Stimulated activated CD4-positive, alpha-beta T cell treated with anti-CD3 and anti-CD28 coated beads, Interleukin-4, amount 100 ng/mL, for 1 hour (primary cell): ENCODE measurements at places on chromosomes 16 and 17.

DNA sequence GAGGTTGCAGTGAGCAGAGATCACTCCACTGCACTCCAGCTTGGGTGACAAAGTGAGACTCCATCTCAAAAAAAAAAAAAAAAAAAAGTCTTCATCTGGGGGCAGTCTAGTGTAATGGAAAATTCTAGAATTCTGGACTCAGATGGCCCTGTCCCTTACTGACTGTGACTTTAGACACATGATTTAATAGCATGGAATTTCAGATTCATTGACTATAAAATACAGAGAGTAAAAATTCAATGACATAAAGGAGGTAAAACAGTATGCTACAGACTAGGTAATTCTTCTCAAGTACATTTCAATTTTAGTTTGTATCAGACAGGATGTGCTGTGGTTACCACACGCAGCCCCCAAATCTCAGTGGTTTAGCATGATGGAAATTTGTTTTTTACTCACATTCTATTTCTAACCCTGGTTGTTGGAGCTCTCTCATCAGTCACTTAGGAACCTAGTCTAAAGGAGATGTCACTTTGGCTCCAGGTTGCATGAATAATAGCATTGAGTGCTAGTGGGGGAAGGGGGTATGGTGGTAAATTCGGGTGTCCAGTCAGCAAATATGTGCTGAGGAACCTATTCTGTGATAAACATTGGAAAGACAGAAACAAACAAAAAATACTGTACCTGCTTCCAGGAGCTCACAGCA lies 444.0 kb downstream of the XYLT1 start:
- peak; percentile 12 for DNase-seq

- no peak for DNase-seq
These were observed 11.2 kb upstream of the SLC47A2 start for GRCh38 chr17:19727501-19728078.

DNA sequence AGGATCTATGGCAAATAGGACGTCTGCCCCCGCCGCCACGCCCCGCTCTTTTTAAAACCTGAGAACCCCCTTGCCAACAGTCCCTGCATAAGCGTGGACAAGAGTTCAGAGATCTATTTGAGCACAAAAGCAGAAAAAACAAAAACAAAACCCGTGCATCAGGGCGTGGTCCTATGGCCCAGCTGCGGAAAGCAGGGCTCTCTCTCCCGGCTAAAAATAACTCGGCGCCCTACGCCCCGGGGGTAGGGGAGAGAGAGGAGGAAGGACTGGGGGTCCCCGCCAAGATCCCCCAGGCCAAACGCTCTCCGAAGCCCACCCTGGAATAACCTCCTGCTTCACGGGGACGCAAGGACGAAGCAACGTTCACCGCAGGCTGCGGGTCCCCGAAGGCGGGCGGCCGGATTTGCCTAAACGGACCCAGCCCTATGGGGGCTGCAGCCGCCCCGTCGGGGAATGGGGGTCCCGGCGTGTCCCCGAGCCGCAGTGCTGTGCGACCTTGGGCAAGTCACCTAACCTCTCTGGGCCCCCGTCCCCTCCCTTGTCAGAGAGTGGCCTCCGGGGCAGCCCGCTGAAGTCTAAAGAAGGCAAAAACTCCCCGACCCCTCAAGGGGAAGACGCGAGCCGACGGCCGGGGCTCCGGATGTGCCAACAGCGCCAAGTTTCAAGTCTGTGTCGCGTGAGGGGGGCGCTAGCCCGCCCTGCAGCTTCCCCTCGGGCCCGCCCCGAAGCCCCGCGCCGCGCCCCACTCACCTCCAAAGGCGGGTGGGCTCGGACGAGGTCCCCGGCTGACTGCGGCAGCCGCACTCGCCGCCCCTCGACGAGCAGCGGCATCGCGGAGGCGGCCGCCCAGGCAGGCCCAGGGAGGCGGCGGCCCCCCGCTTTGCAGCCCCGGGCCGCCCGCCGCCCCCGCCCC lies 477 bp downstream of the NTAN1 start:
- DNase-seq = peak; percentile 64

DNA sequence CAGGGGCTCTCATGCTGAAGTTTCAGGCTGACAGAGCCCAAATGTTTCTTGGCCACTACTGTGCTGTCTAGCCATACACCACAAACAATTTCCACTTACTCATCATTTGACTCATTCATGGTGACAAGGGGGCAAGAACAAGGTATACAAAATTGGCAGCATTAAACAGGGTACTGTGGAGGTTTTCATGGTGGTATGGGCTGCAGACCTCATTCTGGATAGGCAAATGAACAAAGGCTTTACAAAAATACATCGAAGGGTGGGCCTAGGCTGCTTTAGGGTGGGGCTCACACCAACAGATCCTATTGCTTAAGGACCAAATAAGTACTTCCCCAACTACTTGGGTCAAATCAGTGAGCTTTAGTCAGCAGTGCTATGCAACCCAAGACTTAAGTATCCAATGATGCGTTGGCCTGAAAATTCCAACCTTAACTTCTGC lies 53.0 kb downstream of the N4BP1 start:
- no peak for DNase-seq

- DNase-seq = no peak
These were observed 387.1 kb downstream of the HS3ST4 start for GRCh38 chr16:26078716-26079355.

- DNase-seq = no peak
These were observed 89.8 kb downstream of the CYB561 start for GRCh38 chr17:63356337-63356757.

DNA sequence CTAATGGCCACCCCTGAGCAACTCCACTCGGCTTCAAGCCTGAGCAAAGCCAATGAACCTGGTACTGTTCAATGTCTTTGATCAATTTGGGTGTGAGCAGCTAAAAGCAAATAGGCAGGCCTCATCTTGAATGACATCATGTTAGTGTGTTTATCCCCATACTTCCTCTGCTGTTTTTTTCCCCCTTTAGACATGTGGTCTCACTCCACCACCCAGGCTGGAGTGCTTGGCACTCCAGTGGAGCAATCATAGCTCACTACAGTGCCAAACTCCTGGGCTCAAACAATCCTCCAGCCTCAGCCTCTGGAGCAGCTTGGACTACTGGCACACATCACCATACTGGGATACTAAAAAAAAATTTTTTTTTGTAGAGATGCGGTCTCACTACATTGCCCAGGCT lies 75.4 kb downstream of the ARHGAP17 start:
- DNase-seq = no peak

- DNase-seq = no peak
These were observed 82.0 kb upstream of the ZNF423 start for GRCh38 chr16:49937886-49938285.

- DNase-seq = no peak
These were observed 638.8 kb upstream of the EEF2KMT start for GRCh38 chr16:5736209-5736930.

- no peak for DNase-seq
These were observed 58.1 kb downstream of the METRNL start for GRCh38 chr17:83137523-83137922.

DNA sequence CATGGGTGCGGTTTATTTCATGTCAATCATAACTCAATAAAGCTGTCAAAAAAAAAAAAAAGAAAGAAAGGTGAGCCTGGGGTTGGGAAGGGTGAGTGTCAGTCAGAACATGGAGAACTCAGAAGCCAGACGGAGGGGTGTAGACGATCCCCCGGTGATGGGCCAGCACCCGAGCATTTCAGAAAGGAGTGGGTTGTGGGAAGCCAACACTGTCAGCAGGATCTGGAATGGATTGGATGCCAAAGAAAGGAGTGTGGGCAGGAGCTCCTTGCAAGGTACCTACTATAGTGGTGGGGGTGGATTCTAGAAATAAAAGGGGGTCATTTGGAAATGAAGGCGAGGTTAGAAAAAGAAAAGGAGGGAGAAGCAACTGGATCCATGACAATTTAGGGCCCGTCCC lies 19.8 kb upstream of the SCIMP start:
- no peak for DNase-seq

- no peak for DNase-seq
These were observed 707.4 kb downstream of the MAF start for GRCh38 chr16:78892951-78893733.

GRCh38 chr16:70709942-70710341 lies 24.1 kb upstream of the MTSS2 start:
- no peak for DNase-seq

GRCh38 chr17:6546069-6546718 lies 10.2 kb downstream of the PITPNM3 start:
- DNase-seq = no peak

- DNase-seq = no peak
These were observed 2.0 kb downstream of the ROGDI start for GRCh38 chr16:4800290-4801041.

GRCh38 chr17:59634632-59635541 lies 15.2 kb downstream of the CLTC start:
- no peak for DNase-seq

DNA sequence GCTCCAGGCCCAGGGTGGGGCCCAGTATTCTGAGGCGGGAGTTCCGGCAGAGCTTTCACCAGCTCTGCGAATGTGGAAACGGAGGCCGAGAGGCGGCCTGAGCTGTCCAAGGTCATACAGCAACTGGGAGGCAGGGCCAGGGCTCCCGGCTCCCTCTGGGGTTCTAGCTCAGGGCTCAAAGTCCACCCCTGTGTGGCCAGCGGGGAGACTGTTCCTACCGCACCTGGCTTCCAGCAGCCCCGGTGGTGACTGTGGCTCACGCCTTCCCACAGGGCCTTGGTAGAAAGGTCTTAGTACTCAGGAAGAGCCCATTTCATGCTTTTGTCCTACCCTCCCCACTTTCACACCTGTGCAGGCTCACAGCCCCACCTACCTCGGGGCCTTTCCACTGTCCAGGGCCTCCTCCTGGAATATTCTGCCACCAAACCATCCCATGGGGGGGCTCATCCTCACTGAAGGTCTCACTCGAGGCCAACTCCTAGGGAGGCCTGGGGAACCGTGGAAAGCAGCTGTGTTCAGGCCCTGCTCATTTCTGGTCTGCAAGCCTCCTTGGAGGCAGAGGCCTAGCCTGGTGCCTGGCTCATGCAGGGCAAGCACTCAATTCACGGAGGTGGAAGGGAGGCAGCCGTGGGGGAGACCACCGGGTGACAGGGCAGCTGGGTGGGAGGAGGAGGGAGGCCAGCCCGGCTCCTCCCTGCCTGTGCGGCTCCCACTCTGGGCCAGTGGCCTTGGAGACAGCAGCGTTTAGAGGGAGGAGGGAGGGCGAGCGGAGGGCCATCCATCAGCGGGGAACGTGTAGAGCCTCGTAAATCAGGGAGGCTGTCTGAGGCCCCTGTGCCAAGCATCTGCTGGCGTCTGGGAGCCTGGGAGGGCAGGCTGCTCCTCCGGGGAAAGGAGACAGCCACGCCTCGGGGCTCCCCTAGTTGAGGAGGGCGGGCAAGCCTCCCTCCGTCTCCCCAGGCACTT lies 12.7 kb upstream of the DOC2B start:
- DNase-seq = no peak

GRCh38 chr16:85079785-85080570 lies 32.3 kb downstream of the CIBAR2 start:
- no peak for DNase-seq

- peak; percentile 73 for DNase-seq
These were observed at the start of gene P3H4 for GRCh38 chr17:41811549-41812380. Gene P3H4 (minus strand): TSS chr17:41811949. CDS start chr17:41811915, 34 bp downstream.

- no peak for DNase-seq
These were observed 701 bp upstream of the MRC2 start for GRCh38 chr17:62626719-62627218.

- peak; percentile 11 for DNase-seq
These were observed 32.7 kb upstream of the AXIN2 start for GRCh38 chr17:65593855-65594845.

DNA sequence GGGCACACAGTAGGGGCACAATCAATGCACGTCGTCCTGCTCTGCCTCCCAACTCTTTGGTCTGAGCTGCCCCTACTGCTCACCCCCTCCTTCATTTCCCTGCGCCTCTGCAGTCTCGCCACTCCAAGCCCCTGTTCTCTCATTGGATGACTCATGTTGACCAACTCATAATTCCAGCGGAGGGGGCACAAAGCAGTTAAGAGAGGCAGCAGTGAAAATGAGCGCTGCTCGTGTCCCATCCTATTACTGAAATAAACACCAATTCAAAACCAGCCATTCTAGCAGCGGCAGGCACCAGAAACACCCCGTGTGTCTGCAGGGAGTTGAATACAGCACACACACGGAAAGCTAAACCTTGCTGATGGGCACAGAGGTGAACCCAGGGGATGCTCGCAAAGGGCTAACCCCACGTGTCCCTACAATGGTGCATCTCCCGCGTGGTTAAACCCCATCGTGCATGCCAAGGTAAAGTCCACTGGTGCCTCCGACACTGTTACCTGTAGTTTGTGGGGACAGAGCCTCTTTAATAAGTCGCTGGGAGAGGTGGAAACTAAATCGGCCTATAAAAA lies 310.4 kb downstream of the XYLT1 start:
- DNase-seq = no peak

- DNase-seq = no peak
These were observed 23.6 kb downstream of the MILR1 start for GRCh38 chr17:64472564-64472963.

GRCh38 chr17:79629548-79630049 lies 18.7 kb upstream of the RBFOX3 start:
- no peak for DNase-seq

DNA sequence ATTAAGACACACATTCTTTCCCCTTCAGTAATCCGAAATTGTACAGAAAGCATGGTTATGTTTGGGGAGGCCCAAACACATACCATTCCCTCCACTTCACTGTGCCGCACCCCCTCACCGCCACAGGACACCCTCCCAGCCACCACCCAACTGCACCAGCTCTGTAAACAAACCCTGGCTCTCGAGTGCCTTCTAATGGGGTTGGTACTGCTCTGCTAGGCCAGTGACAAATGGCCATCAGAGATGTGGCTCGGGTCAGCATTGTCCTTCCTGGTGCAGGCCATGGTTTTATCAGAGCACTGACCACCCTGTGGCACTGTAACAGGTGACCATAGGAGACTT lies 24.0 kb upstream of the SREBF1 start:
- no peak for DNase-seq

DNA sequence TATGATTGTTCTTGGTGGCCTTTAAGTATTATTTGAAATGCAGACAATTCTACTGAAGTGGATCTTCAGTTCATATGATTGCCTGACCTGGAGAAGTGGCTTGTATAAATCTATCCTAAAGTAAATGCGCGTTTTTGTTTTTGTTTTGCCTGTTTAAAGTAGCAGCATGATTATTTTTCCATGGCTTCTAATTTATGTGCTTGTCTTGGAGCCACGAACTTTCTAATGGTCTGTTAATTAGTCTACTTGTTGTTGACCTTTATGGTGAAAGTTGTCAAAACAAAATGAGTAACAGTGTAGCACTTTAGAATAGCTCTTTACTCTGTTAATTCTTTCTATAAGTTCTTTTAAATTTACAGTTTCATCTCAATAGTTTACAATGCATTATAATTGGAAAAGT lies 1.7 kb downstream of the PRKAR1A start:
- DNase-seq = no peak

- DNase-seq = peak; percentile 91
These were observed at the start of gene TEX2 for GRCh38 chr17:64263000-64263766. Gene TEX2 (minus strand): TSS chr17:64263260. CDS start chr17:64214217, 49,043 bp downstream.

GRCh38 chr17:29526322-29526721 lies 40.5 kb downstream of the ABHD15 start:
- DNase-seq = no peak
